RWPE1 (cell line): ENCODE measurements at places on chromosomes 4 and X.
A peak's percentile ranks its signal among the peaks of the same experiment; 100 is the strongest.

DNA sequence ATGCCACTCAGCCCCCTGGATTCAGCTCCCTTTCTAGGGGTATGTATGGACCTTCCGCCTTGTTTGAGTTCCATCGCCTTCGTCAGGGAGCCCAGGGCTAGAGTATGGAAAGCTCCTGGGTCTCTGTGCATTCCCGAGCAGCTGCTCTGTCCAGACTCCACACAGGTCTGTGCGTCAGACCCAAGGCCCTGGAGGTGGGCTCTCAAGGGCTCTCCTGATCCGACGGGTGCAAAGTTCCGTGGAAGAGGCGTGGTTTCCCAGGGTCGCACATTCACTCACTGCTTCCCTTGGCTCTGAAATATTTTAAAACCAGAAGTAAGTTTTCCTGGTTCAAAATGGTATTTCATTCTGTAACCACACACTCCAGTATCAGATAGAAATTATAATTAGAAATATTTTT, 863.2 kb downstream of the TRIML1 start:
- no peak for DNase-seq

DNA sequence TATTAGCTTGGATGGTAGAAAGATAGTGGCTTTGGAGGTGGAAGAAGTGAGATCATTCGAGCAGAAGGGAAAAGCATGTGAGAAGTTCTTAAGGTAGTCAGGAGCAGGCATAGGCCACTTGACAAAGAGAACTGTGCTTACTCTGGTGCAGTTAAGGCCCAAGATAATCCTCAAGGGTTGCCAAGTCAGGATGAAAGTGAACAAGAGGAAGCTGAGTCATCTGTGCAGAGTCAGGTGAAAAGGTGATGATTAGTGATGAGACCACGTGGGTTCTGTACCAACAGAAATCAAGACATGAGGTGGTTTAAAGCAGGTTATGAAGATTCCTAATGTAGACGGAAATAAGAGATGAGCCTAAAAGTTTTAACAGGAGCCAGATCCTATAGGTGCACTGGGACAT, 369.8 kb downstream of the DTHD1 start:
- DNase-seq, result peak; percentile 42

- no peak for DNase-seq
Measured at GRCh38 chr4:126215759-126216158, 901.0 kb downstream of the FAT4 start.

DNA sequence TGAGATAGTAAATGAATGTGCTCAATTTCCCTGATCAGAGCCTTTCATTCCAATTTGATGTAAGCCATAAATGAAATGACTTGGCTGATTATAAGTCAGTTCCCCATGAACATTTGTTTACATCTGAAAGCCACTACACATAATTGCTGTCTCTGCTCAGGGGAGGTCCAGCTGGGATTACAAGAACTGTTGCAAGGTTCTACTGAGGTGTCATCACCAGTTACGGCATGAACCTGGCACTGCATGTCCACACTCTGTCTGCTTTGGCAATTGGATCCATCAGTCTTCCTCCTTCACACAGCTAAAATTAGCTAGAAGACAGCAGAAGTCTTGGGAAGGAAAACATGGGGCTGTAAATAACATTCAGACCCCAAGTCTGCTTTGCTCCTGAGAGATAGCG, 12.8 kb upstream of the MBNL3 start:
- DNase-seq, result no peak

DNA sequence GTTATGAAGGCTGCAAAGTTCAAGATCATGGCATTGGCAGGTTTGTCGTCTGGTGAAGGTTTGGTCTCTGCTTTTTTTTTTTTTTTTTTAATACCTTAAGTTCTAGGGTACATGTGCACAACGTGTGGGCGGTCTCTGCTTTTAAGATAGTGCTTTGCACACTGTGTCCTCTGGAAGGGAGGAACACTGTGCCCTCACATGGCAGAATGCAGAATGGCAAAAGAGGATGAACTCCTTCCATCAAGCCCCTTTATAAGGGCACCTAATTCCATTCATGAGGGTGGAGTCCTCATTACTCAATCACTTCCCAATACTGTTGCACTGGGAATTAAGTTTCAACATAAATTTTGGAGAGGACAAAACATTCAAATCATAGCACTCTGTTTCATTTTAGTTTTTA, 101.4 kb downstream of the GLRA2 start:
- DNase-seq, result no peak
